ENCODE measurements at places on chromosomes 11 and 22.
A peak's percentile ranks its signal among the peaks of the same experiment; 100 is the strongest.

DNA sequence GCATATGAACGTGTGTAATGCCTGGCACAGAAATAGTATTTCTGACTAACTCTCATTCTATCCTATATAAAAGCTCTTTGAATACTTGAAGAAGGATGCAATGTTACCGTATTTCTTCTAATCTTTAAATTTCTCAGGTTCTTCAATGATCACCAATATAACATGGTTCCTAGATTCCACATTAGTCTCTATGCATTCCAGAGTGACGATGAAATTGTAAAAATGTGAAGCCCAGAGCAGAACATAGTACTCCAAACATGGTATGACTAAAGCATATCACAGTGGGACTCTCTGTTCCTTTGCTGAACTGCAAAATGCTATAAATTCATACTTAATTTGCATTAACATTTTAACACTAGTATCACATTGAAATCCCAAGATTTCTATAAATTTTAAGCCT lies 877.6 kb upstream of the CHORDC1 start:
- DNase-seq = no peak

GRCh38 chr11:70463478-70464255 lies 65.3 kb downstream of the CTTN start:
- DNase-seq = no peak

GRCh38 chr11:128504486-128504885 lies 82.9 kb downstream of the ETS1 start:
- no peak for DNase-seq

GRCh38 chr11:126313826-126314225 lies 10.0 kb downstream of the DCPS start:
- no peak for DNase-seq

DNA sequence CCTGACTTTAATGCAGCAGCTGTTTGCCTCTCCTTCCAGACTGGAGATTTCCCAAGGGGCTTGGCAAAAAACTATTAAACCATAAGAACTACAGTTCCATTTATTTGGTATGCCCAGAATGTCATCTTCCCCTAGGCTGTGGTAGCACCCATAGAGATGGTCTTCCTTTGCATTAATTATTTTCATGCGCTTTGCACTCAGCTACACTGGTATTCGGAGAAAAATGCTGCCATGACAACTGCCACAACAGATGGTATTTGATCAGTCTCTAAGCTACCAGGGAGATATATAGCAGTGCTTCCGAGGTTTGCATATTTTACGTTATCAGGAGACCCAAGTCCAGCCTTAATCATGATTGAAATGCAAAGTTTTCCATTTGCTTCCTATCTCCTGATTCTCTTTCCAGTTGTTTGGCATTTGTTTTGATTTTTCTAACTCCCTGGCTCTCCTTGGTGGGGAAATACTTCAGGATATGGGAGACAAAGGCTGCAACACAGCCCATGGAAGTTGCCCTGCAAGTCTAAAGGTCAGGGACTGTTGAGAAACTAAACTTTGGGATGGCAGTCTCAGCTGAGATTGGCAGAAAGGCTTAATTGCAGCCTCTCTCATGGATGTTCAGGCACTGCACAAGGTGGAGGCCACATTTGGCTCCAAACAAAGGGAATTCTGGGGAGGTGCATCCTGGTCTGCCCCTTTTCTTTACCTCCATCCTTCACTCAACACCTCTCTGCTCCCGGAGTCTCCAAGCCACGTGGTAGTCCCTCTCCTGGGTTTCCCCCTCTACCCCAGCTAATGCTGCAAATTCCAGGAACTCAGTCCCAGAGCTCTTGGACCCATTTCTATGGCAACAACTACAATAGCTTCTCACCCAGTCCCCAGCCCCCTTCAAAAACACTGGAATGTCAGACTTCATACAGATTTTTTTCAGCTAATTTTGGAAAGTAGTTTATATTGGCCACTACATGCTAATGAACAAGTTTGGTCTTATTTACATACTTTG lies 151.8 kb downstream of the NAV2 start:
- peak; percentile 15 for DNase-seq

- no peak for DNase-seq
Measured at GRCh38 chr11:123630126-123630608, 24.3 kb downstream of the SCN3B start.

DNA sequence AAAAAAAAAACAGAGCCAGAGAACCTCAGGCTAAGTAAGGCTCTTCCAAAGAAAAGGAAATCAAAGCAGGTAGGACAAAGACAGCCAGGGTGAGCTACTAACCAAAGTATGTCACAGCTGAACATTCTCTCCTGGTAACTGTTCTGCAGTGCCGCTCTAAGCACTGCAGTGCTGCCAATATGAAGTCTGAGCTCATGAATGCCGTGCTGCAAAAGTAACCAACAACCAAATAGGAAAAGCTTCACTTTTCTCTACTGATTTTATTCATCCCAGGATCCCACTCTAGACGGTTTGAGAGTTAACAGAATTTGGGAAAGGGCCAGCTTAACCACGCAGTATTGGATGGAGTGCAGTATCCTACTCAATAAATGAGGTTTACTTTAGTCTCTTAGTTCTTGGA lies 3.5 kb downstream of the SIK3 start:
- DNase-seq = no peak

- no peak for DNase-seq
Measured at GRCh38 chr11:78801161-78801884, 226.7 kb upstream of the NARS2 start.

- no peak for DNase-seq
Measured at GRCh38 chr22:50581950-50582492, 628 bp downstream of the CHKB start.

DNA sequence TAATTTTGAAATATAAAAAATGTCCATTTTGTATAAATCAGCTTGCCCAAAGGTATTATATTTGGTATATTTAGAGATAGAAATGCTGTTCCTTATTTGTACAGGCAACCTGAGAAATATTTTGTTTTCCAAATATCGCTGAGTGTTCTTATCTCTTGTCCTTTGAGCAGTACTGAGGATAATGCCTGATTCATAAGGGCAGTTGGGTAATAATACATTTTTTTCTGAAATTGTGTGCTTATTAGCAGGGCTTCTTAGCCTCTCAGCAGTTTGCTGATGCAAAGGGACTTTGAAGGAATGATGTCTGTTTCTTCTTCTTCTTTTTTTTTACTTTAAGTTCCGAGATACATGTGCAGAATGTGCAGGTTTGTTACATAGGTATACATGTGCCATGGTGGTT lies 69.1 kb downstream of the LDLRAD3 start:
- DNase-seq = no peak

DNA sequence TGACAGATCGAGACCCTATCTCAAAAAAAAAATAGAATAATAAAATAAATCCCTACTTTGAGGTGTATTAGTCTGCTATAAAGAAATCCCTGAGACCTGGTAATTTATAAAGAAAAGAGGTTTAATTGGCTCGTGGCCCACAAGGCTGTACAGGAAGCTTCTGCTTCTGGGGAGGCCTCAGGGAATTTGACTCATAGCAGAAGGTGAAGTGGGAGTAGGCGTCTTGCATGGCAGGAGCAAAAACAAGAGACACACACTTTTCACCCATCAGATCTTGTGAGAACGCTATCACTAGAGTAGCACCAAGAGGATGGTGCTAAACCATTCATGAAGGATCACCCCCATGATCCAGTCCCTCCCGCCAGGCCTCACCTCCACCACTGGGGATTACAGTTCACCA lies 29.2 kb downstream of the CDPF1 start:
- DNase-seq = no peak

GRCh38 chr11:114053406-114053805 lies 6.1 kb upstream of the ZBTB16 start:
- no peak for DNase-seq

GRCh38 chr22:39520226-39521105 lies at the start of gene ATF4:
ATF4 (plus strand) TSS chr22:39520562; CDS start chr22:39521446, 884 bp downstream.
- DNase-seq = peak; percentile 75

GRCh38 chr22:38068641-38069371 lies 11.6 kb downstream of the PICK1 start:
- DNase-seq = no peak

DNA sequence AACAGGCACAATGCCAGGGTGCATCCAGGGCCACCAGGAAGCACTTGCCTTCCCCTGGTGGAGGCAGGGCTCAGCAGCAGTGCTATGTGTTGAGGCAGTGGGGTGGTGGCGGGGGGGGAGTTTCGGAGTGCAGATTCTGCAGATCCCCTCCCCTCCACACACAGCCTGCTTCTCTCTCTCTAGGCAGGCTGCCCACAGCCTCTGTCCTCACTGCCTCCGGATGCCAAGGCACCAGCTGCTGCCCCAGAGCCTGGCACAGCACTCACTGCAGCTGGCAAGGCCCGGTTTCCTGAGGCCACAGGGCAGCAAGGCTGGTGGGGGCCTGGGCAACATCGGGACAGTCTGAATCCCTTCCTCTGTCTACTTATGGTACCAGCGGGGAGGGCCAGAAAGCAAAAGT lies 35.8 kb downstream of the NRXN2 start:
- no peak for DNase-seq

DNA sequence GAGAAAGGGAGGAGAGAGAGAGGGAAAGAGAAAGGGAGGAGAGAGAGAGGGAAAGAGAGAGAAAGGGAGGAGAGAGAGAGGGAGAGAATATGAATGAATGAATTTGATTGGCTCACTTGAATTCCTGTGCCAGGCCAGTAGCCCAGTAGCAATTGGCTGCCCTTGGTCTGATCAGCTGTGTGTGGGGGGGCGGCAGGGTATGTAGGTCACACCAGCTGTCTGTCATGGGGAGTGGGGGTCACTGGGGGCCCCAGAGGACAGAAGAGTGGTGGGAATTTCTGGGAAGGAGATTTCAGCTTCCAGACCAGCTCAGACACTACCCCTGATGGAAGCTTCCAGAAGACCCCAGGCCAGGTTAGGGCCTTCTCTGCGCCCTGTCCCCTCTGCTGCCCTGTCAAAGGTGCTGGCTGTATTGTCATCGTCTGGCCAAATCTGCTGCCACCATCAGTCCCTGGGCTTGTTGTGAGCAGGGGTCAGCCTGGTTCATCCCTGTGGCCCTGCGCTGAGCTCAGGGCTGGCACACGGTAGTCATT lies 21.1 kb downstream of the MPPED1 start:
- DNase-seq = no peak

- DNase-seq = no peak
Measured at GRCh38 chr11:11413776-11414175, 60.7 kb upstream of the CSNK2A3 start.

DNA sequence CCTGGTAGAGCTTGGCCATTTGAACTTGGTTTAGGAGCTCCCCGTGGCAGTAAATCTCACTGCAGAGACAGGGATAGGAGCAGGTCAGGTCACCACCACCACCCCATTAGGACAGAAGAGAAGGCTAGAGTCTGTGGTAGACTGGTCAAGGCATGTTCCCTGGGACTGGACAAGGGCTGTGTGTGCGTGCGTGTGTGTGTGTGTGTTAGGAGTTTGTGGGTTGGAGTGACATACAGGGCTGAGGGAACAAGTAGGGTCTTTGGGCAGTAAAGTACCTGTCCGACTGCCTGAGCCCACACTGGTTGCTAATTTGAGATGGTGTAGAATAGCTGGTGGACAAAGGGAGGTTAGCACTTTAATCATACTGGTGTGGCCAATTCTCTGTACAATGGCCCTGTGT lies 16.1 kb downstream of the TREH start:
- no peak for DNase-seq

GRCh38 chr11:65434057-65434666 lies 11.6 kb downstream of the NEAT1 start:
- no peak for DNase-seq

DNA sequence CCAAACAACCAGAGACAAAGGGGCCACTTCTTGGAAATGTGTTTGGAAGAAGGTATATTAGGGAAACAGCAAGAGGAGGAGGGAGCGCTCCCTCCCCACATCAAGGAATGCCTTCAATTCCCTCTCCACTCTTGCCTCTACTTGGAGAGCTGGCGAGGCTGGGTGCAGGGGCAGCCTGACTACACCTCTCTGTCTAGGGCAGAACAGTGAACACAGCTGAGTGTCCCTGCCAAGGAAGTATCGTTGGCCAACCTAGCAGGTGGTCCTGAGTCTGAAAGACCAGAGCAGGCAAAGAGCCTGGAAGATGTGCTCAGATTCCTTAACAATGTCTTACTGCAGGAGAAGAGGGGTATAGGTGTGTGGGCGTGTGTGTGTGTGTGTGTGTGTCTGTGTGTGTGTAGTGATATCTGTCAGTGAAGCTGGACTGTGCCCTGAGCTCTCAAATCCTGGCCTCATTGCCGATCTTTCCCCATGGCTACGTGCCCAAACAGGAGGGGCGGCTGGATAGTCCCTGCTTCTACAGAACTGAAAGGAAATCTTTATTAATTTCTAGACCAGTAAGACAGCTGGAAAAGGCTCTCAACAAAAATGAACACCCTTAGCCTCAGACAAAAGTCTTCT lies 46.8 kb downstream of the PAMR1 start:
- DNase-seq = no peak

DNA sequence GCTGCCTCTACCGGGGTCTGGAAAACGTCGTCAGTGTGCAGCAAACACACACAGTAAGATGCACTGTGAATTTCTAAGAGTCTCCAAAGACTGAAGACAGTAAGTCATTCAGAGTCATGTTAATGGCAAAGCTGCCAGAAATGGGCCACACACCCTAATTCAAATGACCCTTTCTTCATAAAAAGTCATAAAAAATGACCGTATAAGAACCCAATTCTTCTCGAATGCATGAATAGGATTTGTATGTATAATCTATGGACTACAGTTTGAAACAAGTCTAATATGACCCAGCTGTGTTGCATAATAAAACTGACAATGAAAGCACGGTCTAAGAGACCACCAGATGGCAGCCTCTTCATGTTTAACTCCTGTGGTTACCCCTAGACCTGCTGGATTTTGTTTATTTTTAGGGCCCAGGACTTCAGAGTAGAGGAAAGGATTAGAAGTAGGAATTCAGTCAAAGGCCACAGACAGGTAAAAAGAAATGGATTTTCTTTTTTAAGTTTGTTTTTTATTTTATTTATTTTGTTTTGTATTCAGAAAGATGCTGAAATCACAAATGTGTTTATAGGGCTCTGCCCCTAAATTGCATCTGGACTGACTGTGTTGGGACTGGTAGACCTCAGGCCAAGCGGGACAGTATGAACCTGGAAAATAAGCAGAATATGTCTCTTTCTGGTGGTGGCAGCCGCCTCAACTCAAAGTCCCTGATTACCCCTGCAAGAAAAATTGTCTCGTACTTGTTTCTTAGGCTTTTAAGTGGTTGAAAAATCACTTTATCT lies 32.1 kb upstream of the SLC5A12 start:
- peak; percentile 42 for DNase-seq

DNA sequence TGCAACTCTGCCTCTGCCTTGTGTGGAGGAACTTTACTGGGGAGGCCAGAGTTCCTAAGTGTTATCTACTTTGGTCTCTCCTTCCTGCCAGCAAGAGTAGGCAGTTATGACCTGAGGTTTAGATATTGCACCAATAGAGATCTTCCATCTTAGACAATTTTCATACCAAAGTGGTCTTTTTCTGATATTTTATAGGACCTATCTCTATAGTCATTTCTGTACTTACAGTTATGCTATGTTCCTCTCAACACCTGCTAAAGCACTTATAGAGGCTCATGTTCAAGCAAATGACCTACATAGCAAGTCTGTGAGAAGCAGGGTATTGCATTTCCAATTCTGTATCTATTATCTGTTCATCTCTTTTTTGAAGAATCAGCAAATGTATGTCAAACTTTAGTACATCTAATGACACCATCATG lies 80.8 kb downstream of the HORMAD2 start:
- no peak for DNase-seq
